ENCODE measurements at places on chromosomes 12 and 14. TPM values are rescaled to one million over a fixed set of nuclear protein-coding genes. Genes with fewer than 3 reads are reported as not detected.

DNA sequence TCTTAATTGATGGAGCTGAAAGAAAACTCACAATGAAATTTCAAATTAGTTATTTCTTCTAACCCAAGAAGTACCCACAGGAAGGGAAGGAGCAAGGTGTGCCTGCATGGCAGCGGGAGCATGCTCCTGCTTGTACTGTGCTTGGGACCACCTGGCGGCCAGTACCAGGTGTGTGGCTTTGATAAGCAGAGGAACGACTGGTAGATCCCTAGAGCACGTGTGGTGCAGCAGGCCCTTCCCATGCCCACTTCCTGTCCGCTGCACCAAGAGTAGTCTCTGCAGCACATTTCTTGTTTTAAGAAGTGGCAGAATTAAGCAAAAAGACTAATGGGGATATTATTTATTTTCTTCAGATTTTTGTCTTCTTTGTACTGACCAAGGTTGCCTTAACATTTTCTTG, 122.3 kb upstream of the ATF1 start:
- no peak for DNase-seq

- DNase-seq: no peak
Observed at GRCh38 chr14:85115921-85116320, 414.0 kb upstream of the FLRT2 start.

DNA sequence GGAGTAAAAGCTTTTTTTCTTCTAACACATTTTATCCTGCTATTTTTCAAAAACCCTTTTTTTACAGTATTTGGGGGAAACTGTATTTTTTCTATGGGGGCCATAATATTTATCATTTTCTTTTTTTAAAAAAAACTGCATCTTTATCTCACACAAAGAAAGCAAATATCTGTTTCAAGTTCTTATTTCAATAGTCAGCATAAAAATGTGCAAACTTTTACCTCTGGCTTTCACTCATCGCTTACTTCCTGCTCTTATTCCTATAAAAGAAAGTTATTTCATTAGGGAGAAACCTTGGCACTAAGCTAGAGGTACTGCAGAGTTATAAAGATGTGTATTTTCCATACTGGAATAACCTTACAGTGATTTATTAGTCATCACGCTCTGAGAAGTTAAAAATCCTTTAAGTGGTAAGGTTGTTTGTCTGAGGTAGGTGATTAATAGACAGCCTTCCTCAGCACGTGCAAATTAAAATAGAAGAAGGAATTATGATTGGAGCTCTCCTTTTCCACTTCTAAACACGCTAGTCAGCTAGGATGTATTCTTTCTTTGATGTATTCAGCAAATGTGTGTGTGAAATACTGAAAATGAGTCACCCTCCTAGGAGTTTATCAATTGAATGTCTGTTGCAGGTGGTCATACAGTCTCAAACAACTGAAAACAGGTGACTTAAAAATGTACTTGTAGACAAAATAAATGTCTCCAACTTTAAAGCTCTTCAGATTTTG, 461.0 kb downstream of the GXYLT1 start:
- no peak for DNase-seq

- DNase-seq: no peak
Observed at GRCh38 chr14:77061630-77062257, 33.2 kb upstream of the IRF2BPL start.

The SERPINA9 gene
- not detected for total RNA-seq

The CCDC177 gene
- total RNA-seq: 7.8 TPM

GRCh38 chr12:62917926-62918325, 17.0 kb downstream of the PPM1H start:
- DNase-seq: no peak

DNA sequence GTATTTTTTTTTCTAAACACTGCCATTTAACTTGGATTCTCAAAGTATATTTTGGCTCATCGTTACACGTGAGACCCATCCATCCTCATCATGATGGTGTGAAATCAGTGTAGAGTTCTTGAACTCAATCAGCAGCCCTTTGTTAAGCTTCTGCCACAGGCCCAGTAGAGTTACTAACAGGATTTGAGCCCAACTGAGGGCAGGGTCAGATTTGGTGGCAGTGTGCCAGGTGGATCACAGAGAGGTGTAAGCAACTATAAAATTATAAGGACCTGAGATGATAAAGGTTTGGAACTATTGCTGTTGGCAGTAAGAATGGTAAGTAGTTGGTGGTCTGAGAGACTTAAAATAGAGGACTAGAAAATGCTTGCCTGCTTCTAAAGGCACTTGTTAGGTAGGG, 72.8 kb downstream of the RASSF8 start:
- DNase-seq: no peak

GRCh38 chr12:30930641-30931040, 4.1 kb downstream of the TSPAN11 start:
- no peak for DNase-seq

DNA sequence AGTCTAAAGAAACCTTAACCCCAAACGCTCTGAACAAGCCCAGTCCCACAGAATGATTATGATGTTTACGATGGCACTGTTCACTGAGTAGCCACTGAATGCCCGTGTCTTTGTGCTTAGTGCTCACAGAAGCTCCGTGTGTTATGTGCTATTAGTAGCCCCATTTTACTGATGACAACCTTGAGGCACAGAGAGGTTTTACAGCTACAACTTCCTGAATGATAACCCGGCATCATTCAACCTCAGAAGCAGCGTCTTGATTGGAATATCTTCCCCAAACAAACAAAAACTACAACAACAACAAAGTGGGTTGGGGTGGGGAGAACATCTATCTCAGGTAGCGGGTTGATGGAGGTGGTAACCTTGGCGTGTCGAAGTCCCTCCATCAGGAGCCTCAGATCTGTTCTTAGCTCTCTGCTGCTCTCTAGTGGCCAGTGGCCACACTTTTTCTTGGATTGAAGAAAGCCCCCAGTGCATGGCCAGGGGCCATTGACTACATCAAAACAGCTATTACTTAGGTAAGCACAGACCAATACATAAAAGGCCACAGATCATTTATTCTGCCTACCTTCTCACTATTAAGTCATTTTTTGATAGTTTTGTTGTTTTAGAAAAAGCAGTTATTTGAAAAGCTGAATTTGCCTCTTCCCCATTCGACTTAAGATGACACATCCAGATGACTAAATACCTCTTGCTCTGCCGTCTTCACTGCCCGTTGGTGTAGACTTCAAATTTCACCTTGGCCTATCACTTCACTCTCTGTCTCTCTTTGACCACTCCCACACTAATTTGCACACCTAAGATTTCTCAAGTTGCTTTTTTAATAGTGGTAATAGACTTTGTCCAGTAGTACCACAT, 376.9 kb downstream of the GALC start:
- peak; percentile 75 for DNase-seq

The FOXM1 gene
- 12.7 TPM for total RNA-seq

DNA sequence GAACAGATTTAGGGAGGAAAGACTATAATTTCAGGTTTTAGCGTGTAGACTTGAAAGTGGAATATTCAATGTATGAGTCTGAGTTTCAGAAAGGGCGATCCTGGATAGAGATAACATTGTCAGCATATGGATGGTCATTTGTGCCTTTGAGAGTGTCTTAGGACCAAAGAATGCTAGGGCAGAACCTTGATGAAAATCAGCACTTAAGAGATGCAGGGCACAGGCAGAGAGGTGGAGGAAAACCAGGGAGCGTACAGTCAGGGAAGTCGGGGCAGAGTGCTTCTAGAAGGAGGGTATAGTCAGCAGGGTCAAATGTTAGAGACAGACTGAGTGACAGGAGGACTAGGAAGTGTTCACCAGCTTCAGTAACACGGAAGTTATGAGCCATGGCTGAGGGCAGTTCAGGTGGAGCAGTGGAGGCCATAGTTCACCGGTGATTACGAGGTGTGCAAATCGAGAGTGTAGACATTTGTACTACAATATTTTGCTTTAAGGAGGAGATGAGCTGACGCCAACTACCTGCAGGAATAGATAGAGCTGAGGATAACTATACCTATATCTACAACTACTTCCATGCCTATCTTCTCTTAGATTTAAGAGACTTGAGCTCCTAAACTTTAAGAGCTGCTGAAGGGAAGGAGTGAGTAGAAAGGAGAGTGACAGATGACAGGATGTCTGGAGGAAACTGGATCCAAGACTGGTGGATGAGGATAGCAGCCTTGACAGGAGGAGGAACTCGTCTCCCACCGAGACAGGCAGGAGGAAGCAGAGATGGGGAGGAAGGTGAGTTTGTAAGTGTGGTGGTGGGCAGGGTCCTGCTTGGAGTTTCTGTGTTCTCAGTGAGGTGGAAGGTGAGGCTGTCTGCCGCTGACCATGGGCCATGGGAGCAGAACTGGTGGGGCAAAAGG, 6.5 kb downstream of the CBLN3 start:
- DNase-seq: no peak

DNA sequence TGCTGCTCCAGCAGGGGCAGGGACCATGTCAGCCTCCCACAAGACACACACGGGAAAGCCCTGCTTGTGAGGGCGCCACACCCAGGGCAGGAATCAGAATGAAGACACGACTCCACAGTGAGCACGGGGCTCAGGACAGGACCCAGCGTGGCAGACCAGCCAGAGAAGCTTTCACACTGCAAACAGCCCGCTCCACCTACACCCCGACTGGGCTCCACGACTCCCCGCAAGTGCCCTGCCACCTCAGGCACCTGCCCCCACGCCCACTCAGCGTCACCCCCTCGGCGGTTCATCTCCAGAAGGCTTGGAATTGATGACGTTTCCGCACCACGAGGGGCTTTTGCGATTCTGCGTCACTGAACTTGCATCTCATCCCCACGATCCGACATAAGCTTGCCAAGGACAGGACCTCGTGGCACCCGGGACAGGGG, 91.1 kb downstream of the FBXL14 start:
- DNase-seq: no peak
